ENCODE measurements at places on chromosomes 2 and 18.

GRCh38 chr2:215590010-215590745, 154.3 kb upstream of the FN1 start:
- no peak for DNase-seq

DNA sequence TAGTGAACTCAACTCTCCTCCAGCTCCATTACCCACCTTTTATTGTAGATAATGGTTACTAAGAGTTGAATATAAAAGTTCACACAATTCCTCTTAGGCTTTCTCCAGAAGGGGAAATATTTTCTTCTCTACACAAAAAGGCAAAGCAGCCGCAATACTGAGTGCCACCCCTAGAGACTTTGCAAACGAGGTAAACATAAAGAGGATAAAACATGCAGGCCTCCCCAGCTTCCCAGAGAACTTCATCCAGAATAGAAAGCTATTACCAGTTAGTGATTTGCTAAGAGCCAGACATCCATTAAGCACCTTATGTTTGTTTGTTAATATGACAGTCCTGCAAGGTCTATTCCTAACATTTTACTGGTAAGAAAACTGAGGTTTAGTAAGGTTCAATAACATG, 17.4 kb downstream of the ZNF521 start:
- no peak for DNase-seq

DNA sequence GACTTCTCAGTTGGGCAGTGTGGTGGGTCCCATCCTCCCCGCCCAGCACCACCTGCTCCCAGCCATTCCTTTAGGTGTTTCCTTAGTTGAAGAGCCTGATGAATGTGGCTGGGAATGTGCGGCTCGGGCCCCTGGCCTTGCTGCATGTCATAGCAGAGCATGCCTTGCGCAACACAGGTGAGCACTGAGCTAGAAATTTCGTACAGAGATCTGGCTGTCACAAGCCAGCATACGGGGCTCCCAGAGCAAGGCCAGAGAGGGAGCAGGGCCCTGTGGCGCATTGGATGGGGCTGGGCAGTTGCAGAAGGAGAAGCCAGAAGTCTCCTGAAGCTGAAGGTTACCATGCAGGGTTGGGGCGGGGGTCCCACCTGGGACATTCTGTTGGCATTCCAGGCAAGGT, 129.7 kb downstream of the WDSUB1 start:
- no peak for DNase-seq

DNA sequence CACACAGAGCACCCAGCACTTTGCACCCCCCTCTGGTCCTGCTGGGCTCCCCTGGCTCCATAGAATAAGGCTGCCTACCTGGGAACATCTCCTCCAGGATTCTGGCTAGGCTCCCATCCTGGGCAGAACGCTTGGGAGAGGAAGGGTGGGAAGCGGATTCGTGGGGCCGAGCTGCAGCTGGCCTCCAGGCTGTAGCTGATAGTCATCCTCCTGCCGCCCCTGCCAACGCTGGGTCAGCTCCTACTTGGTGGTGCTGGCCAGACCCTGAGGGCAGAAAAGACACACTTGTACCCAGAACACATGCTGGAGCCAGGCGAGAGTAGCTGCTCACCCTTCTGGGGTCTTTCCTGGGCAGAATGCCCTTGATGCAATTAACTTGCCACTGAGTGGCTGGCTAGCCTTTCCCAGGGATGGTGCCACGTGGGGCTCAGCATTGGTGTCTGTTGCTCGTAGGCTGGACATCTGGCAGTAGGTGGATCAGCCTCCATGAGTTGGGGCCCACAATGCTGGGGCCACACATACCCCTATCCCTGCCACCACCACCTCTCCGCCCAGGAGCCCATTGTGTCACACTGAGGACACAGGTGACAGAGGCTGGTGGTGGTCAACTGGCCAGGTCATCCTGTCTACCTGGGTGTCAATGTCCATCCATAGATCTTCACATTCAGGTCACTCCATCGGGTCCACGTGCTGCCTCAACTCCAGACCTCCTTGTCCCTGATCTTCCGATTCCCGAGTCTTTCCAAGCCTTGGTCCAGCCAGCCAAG, 112.8 kb downstream of the NDUFA10 start:
- no peak for DNase-seq

- no peak for DNase-seq
These were observed 1099.9 kb downstream of the DPP10 start for GRCh38 chr2:115542331-115542730.

Measured in stimulated activated CD4-positive, alpha-beta T cell treated with anti-CD3 and anti-CD28 coated beads, Interleukin-15, amount 100 ng/mL, for 24 hours (primary cell).